ENCODE measurements at places on chromosomes 3 and 15.

DNA sequence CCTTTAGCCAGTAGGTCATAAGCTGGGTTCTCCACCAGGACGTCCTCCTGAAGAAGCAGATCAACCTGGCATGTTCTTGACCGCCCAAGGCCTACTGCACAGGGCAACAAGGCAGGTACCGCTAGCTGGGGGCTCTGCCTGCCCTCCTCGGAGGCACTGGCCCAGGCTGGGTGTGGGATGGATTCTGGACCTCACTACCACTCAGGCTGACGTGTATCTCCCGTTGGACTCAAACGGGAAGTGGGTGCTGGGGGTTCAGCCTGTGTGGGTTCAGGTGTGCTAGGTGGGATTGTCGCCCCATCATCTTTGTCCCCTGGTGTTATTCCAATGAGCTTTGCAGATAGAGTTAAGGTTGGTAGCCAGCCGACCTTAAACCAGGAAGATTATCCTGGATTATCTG is 95.0 kb upstream of the SNRPA1 start:
- no peak for DNase-seq

DNA sequence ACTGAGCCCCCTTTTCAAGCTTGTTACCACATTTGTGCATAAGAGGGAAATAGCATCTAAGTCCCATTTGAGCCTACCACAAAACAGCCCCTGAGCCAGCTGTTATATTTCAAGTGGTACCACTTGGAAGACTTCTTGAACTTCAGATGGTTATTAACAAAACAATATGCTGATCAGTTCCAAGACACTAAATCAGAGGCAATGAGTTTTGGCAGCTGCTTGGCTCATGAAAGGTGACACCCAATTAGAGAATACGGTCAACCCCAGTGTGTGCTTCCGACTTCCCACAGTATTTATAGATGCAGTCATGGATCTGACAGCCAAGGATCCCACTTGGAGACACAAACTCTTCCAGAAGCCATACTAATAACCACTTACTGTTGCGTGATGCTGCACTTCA is 469.6 kb upstream of the PPP2R3A start:
- no peak for DNase-seq

DNA sequence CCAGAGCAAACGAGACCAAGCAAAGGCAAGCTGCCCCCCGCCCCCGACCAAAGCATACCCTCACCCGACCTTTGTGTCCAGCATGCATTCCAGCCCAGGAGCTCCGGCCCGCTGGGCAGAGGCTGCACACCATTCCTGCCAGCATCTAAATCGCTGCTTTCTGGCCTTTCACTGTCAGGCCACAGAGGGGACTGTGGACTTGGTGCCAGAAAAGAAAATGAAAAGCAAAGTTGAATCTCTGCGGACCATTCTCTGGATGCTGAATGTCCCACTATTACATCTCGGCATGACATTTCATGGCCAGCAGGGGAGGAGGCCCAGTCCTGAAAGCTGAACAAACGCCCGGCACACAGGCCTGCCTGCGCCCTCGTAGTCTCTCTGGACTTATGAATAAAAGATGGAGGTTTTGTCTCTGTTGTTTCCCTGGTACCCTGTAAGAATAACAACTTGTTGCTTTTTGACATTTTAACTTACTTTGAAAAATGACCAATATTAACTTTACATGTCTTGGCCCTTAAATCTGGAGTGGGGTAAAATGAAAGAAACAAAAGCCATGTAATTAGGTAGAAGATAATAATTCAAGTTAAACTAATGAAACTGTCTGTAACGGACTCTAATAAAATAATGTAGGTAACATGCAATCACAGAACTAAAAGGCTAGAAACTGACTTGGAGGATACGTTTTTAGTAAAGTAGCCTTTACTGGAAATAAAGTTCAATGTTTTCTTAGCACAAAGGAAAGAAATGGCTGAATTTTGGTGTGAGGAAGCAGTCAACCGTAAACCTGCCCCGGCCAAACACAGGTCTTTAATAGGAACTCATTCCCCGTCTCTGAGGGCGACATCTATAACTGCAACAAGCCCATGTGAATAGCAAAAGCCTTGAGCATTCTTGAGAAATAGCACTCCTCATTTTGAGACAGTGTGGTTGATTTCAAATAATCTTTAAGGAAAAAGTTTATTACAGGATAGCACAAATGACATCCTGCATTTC is 12.7 kb downstream of the IL17RD start:
- DNase-seq = no peak

DNA sequence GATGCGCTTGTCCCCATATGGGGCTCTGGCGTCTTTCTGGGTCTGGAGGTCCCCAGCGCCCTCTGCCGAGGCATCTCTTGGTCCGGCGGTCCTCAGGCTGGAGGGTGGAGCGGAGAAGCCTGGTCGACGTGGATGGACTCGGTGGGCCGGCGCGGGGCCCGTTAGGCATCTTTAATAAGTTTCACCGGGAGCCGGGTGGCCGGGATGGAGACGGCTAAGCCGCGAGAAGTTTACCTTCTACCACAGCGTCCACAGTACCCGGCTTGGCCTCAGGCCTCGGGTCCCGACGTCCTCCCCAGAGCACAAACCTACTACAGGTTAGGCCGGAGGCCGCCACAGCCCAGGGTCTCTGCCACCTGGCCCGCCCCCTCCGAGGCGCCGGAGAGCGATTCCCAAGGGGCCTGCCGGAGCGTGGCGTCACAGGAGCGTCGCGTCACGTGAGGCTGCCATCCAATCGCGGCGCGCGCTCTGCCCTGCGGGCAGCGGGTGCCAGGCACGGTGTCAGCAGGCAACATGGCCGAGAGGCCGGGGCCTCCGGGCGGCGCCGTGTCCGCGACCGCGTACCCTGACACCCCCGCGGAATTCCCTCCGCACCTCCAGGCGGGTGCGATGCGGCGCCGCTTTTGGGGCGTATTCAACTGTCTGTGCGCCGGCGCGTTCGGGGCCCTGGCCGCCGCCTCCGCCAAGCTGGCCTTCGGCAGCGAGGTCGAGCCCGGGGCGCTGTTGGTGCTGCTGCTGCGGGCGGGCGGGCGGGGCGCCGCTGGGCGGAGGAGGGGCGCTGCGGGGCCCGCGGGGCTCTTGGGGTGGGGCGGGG is at the start of gene TMEM42:
Gene TMEM42, plus strand, starts transcription at position 501 of the 814 bp plus-strand sequence. Its CDS starts 13 bp downstream, at position 514.
- DNase-seq = peak; percentile 76

DNA sequence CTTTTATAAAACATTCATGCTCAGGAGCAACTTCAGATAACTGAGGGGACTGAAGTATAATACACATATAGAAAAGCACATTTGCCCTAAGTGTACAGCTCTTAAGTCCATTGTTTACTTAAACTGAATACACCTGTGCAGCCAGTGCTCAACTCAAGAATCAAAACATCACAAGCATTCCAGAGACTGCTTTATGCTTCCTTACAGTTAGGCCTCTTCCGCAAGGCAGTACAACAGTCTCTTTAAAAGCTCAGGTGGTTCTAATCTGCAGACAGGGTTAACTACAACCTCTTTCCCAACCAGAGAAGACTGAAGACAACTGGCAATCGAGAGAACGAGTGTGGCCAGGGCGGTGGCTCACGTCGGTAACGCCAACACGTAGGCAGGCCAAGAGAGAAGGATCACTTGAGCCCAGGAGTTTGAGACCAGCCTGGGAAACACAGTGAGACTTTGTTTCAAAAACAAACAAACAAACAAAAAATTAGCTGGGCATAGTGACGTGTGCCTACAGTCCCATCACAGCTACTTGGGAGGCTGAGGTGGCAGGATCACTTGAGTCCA is 16.9 kb downstream of the MCCC1 start:
- no peak for DNase-seq
